GM23248 (cell line): ENCODE measurements at places on chromosomes 11 and 22. TPM values are rescaled to one million over a fixed set of nuclear protein-coding genes. Genes with fewer than 3 reads are reported as not detected.

GRCh38 chr22:41857155-41857859 is 24.4 kb downstream of the SREBF2 start:
- no peaks in the 10 kb centered on the region for H3K36me3 ChIP-seq
- peak; percentile 85 for DNase-seq
- H3K27ac ChIP-seq, result peak overlapping the region; percentile 48
- no peaks in the 10 kb centered on the region for H3K27me3 ChIP-seq
- H3K4me3 ChIP-seq, result 0 out of 2 replicates have a peak overlapping the region, but pooled peaks have one; percentile 2

DNA sequence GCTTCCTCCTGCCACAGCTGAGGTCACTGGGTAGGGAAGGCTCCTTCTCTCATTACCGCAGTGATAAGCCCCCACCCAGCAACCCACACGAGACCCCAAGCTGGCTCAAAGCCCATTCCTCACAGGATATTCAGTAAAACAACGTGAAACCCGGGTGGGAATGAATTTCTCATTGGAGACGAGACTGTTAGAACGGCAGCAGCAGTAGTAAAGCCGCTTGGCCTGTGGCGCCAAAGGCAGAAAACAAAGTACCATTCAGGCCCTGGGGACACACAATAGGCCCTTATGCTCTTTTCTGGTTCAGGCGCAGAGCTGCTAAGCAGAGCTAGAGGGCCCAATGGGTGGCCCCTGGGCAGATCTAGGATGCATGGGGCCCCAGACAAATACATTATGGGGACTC is 45.3 kb downstream of the PC start:
- H3K4me3 ChIP-seq, result no peak overlapping the region
- no peaks in the 10 kb centered on the region for H3K27me3 ChIP-seq
- H3K27ac ChIP-seq, result no peak overlapping the region
- no peak for DNase-seq
- no peaks in the 10 kb centered on the region for H3K36me3 ChIP-seq

Gene LSP1
- not detected in 2 replicates for total RNA-seq

DNA sequence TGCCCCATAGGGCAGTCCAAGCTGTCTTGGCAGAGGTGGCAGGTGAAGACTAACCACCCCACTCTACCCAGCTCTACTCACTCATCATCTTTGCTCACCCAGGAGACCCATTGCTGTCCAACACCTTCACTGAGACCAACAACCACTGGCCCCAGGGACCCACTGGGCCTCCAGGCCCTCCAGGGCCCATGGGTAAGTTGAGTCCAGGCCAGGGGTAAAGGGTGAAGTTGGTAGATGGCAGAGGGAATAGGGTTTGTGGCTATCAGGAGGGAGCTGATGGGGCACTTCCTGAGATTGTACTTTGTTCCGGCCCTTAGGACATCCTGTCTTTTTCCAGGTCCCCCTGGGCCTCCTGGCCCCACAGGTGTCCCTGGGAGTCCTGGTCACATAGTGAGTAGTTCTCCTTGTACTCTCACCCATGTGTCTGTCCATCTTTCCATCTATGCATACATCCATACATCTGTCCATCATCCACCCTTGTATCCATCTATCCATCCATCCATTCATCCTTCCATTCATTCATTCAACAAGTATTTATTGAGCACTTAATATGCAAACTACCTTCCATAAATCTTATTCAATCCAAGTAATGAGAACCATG is 27.7 kb downstream of the EMID1 start:
- H3K4me1 ChIP-seq, result no peaks in the 10 kb centered on the region
- H3K27ac ChIP-seq, result no peak overlapping the region
- H3K27me3 ChIP-seq, result peaks cover 6% of the 10 kb centered on the region; the same call in 1 of the 2 replicates
- no peak overlapping the region for H3K4me3 ChIP-seq
- no peak for DNase-seq

DNA sequence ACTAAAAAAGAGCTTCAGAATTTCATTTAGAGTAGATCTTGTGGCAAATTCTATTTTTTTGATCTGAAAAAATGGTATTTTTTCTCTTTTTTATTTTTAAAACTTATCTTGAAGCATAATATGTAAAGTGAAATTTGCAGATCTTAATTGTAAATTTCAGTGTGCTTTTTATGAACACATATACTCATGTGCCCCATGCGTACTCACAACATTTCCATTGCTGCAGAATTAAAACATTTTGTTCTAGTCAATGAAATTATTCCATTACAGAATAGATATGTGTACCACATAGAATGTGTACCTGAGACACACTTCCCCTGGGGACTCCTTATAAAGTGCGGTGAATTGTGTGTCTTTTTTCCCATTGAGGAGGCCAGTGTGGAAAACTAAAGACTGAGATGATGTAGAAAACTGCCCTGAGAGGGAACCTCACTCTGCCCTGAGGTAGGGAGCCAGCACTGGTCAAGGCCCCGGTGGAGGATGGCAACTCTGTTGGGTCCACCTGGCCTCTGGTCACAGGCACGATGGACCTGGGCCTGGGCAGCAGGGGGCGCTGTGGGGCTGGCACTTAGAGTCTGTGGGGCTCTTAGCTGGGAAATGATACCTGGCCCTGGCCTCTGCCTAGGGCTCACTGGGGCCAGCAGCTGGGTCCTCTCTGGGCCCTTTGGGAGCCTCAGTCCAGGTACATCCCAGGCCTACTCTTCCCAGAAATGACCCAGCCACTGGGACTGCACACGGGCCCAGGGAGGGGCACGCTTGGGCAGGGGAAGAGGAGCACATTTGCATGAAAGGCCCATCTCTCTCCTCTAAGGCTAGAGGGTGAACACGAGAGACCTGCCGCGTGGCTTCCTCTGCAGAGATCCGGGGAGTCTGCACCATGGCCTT is 77.9 kb upstream of the TOP3B start:
- no peaks in the 10 kb centered on the region for H3K4me1 ChIP-seq
- no peak overlapping the region for H3K4me3 ChIP-seq
- no peak overlapping the region for H3K27ac ChIP-seq
- H3K27me3 ChIP-seq, result peaks cover 16% of the 10 kb centered on the region
- DNase-seq, result peak; percentile 43

- DNase-seq, result peak; percentile 56
- no peak overlapping the region for H3K27ac ChIP-seq
- peaks cover 25% of the 10 kb centered on the region for H3K4me1 ChIP-seq
These were observed 29.6 kb upstream of the UPB1 start for GRCh38 chr22:24465566-24465965.

- no peaks in the 10 kb centered on the region for H3K36me3 ChIP-seq
- peak overlapping the region; percentile 41; the same call in 1 of the 2 replicates for H3K27ac ChIP-seq
- 0 out of 2 replicates have a peak, but pooled peaks cover 3% of the 10 kb centered on the region for H3K4me1 ChIP-seq
- H3K4me3 ChIP-seq, result no peak overlapping the region
- no peak for DNase-seq
These were observed 4.2 kb upstream of the DPF2 start for GRCh38 chr11:65329478-65329877.

DNA sequence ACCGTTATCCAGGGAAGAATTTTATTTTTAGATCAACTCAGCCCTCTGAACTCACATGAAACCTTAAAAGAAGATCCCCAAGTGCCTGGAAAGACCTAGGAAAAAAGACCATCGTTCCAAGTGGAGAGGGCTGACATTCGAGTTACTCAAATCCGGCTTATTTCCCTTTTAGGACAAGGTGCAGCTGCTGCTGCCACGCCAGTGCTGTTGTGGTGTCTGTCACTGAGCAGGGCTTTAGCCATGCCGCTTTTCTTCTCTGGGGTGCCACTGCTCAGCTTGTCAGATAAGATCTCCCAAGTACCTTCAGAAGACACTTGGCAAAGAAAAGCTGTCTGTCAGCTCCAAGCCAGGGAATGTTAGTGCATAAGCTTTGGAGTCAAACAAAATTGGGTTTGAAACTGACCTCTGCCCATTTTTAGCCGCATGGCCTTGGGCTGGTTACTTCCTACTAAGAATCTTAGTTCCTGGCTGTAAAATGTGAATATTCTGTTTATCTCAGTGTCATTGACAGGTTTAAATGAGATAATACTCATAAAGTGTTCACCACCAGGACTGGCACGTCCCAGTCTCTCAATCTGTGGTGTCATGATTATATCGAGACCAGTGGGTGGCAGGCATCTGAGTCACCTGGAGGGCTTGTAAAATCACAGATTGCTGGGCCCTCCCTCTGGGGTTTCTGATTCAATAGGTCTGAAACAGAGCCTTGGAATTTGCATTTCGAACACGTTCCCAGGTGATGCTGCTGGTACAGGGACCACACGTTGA is 117.5 kb downstream of the PKNOX2 start:
- H3K4me3 ChIP-seq, result no peak overlapping the region
- peak; percentile 54 for DNase-seq
- H3K27ac ChIP-seq, result no peak overlapping the region
- peaks cover 6% of the 10 kb centered on the region; the same call in 1 of the 2 replicates for H3K4me1 ChIP-seq

- H3K27ac ChIP-seq, result no peak overlapping the region
- no peak for DNase-seq
- no peak overlapping the region for H3K4me3 ChIP-seq
- no peaks in the 10 kb centered on the region for H3K27me3 ChIP-seq
- H3K4me1 ChIP-seq, result no peaks in the 10 kb centered on the region
These were observed 10.8 kb downstream of the SUN2 start for GRCh38 chr22:38744981-38745380.

DNA sequence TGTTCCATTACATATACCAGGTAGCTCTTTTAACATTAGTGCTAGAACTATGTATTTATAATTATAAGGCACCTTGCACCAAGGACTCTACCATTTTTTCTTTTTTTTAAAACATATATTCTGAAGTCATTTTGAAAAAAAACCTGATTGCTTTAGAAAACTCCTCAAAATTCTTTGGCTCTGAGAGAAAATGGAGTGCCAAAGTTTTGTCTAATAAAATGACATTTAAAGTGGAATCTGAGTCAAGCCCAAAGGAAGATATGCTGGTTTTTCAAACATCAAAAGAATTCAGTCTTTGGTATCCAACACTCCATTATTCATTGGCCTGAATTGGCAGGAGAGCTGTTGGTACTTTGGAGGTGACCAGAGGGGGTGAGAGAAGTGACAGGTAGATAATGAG is 116.5 kb downstream of the ME3 start:
- DNase-seq, result no peak
- no peaks in the 10 kb centered on the region for H3K27me3 ChIP-seq
- H3K36me3 ChIP-seq, result no peaks in the 10 kb centered on the region
- H3K4me3 ChIP-seq, result no peak overlapping the region
- no peak overlapping the region for H3K27ac ChIP-seq
- peaks cover 44% of the 10 kb centered on the region for H3K4me1 ChIP-seq

GRCh38 chr11:112780351-112781087 is 180.7 kb upstream of the NCAM1 start:
- no peaks in the 10 kb centered on the region for H3K27me3 ChIP-seq
- no peaks in the 10 kb centered on the region for H3K36me3 ChIP-seq
- H3K27ac ChIP-seq, result peak overlapping the region; percentile 77

Gene SCUBE1
- not detected in 2 replicates for total RNA-seq

Gene KRTAP5-11
- not detected in 2 replicates for total RNA-seq

- DNase-seq, result peak; percentile 47
- H3K36me3 ChIP-seq, result peaks cover 13% of the 10 kb centered on the region; the same call in 1 of the 2 replicates
- H3K27me3 ChIP-seq, result no peaks in the 10 kb centered on the region
- no peak overlapping the region for H3K4me3 ChIP-seq
These were observed 10.0 kb downstream of the SIK2 start for GRCh38 chr11:111612224-111612623.

Gene RAB36
- 3.5 and 5.8 TPM in 2 replicates for total RNA-seq

Gene RAPSN
- total RNA-seq, result 0.13 and 0.22 TPM in 2 replicates

DNA sequence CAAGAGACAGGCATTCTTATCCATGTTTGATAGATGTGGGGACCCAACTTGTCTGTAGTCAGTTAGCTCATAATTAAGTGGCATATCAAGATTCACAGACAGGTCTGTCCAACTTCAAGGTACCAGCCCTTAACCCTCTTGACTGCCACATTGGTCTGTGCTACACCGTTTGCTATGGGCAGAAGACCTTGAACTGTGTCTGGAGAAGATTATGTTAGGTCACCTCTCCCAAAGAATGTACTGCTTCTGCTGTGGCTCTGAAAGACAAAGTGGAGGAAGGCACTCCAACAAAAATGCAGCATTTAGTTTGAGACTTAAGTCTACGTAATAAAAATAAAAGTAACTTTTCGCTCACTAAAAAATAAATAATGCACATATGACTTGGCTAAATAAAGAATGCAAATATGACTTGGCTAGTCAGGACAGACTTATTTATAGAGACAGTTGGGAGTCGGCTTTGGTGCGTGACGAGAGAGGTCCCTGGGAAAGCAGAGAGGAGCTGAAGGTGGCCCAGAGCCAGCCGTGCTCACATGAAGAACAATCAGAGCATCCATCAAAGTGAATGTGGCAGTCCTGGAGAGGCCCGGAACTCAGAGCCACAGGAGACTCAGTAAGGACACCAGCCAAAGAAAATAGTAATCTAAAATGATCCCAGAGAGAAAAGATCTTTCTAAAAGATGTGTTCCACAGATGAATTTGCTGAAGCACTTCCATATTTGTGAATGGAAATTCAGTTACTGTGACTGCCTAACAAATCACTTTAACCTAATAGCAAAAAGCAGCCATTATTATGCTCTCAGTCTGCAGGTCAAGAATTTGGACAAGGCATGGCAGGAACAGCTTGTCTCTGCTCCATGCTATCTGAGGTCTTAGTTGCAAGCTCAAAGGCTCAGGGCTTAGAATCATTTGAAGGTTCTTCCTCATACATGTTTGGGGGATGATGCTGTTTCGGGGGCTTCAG is 35.0 kb downstream of the CWC15 start:
- H3K36me3 ChIP-seq, result no peaks in the 10 kb centered on the region
- peak overlapping the region; percentile 58 for H3K27ac ChIP-seq
- no peaks in the 10 kb centered on the region for H3K27me3 ChIP-seq
- H3K4me1 ChIP-seq, result peaks cover 36% of the 10 kb centered on the region
- H3K4me3 ChIP-seq, result no peak overlapping the region
- peak; percentile 88 for DNase-seq

Gene TYR
- not detected in 2 replicates for total RNA-seq

- H3K4me3 ChIP-seq, result no peak overlapping the region
- DNase-seq, result no peak
- no peaks in the 10 kb centered on the region for H3K27me3 ChIP-seq
- H3K36me3 ChIP-seq, result no peaks in the 10 kb centered on the region
- H3K27ac ChIP-seq, result no peak overlapping the region
- H3K4me1 ChIP-seq, result no peaks in the 10 kb centered on the region
These were observed 809.2 kb downstream of the TBC1D22A start for GRCh38 chr22:47571616-47572015.

DNA sequence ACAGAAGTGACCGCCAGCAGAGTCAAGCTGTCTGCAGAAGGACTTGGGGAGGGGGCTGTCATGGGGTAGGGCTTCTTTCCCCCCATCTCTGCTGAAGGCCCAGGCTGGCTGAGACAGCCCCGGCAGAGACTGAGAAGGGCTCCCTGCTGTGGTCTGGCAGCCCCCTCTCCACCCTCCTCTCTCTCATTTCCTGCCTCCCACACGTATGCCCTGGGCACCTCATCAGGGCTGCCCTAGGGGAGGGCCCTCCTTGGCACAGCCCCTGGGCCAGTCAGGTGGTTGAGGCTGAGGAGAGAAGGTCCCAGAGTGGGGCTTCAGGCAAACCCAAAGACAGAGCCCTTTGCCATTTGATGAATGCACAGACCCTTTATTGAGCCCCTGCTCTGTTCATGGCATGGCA is 3.6 kb downstream of the RASD2 start:
- H3K36me3 ChIP-seq, result no peaks in the 10 kb centered on the region
- no peak overlapping the region for H3K27ac ChIP-seq
